Thoracic aorta endothelial cell (primary cell): ENCODE measurements at places on chromosomes 3 and 15. TPM values are rescaled to one million over a fixed set of nuclear protein-coding genes. Genes with fewer than 3 reads are reported as not detected.

The OR5K2 gene
- total RNA-seq, result not detected in 2 replicates

The SI gene
- not detected in 2 replicates for total RNA-seq

The PHLDB2 gene
- total RNA-seq, result 93.7 and 117 TPM in 2 replicates

The GOLGA8S gene
- under 0.01 and 0.07 TPM in 2 replicates for total RNA-seq

The FAM107A gene
- 10.8 and 48.1 TPM in 2 replicates for total RNA-seq

The GP9 gene
- total RNA-seq, result not detected in 2 replicates

The LYSMD2 gene
- 13.0 and 17.8 TPM in 2 replicates for total RNA-seq

The PCLAF gene
- total RNA-seq, result 58.8 and 93.0 TPM in 2 replicates

The GUCA1C gene
- not detected in 2 replicates for total RNA-seq

The ZIC4 gene
- total RNA-seq, result 0.40 TPM in 1 of 2 replicates, not detected in the other

The TNNC1 gene
- total RNA-seq, result 0.27 TPM in 1 of 2 replicates, not detected in the other

The UNC13C gene
- under 0.01 TPM in 1 of 2 replicates, not detected in the other for total RNA-seq

The ACTC1 gene
- not detected in 2 replicates for total RNA-seq

The BCHE gene
- total RNA-seq, result 0.13 and 0.14 TPM in 2 replicates

The GPR171 gene
- not detected in 2 replicates for total RNA-seq

The HES1 gene
- 27.0 and 33.6 TPM in 2 replicates for total RNA-seq

The ZMYND10 gene
- total RNA-seq, result 0.07 and 0.13 TPM in 2 replicates

The SLC9C1 gene
- 0.57 TPM in 1 of 2 replicates, not detected in the other for total RNA-seq

The CNTN6 gene
- total RNA-seq, result not detected in 2 replicates

The ROPN1B gene
- total RNA-seq, result not detected in 2 replicates

The FRMD4B gene
- total RNA-seq, result 146 and 164 TPM in 2 replicates

The FGF7 gene
- under 0.01 and 0.14 TPM in 2 replicates for total RNA-seq

The RNF123 gene
- 19.1 and 25.0 TPM in 2 replicates for total RNA-seq

The PLXND1 gene
- 362 and 374 TPM in 2 replicates for total RNA-seq

The SLC22A14 gene
- total RNA-seq, result 0.13 TPM in 1 of 2 replicates, not detected in the other

The P3H2 gene
- total RNA-seq, result 0.79 and 2.7 TPM in 2 replicates

The SCN11A gene
- total RNA-seq, result 0.14 and 0.27 TPM in 2 replicates

The KBTBD8 gene
- 4.1 and 6.0 TPM in 2 replicates for total RNA-seq

The GRIP2 gene
- 0.14 TPM in 1 of 2 replicates, not detected in the other for total RNA-seq
